ENCODE measurements at places on chromosomes 16 and 17.

- no peak for DNase-seq
These were observed 548 bp upstream of the DYNC1LI2 start for GRCh38 chr16:66751992-66752322.

DNA sequence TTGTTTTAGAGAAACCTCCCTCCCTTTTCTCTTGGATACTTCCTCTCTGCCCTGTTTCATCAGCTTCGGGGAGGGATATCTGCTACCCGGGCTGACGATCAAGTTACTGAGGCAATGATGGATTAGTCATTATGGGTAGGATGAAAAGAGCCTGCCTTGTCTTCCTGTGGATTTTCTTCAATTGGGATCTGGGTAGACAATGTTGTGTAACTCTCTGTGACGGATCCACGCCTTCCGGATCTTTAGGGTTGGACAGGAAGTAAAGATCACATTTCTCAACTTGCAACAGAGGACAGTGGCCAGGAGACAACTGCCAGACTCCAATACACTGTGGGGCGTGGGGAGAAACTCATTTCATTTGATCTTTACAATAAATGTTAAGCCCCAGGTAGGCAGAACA, 11.3 kb upstream of the CHST6 start:
- peak; percentile 96 for DNase-seq

DNA sequence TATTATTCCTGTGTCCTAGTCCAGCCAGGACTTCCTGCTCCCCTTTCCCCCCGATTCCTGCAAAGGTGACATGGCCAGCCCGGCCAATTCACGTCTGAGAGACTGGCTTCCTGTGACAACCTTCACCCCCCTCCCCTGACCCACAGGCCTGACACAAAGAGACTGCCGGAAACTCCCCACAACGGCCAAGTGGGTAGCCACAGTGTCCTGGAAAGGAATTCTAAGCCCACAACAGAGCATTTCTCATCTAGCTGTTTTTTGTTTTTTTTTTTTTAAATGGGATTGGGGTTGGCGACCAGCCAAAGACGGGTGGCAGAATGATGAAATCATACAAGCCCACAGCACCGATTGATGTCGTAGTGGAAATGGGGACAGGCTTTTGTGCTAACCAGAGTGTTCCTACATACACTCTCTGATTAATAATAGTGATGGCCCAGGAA, 2.8 kb upstream of the XAF1 start:
- DNase-seq = peak; percentile 95

DNA sequence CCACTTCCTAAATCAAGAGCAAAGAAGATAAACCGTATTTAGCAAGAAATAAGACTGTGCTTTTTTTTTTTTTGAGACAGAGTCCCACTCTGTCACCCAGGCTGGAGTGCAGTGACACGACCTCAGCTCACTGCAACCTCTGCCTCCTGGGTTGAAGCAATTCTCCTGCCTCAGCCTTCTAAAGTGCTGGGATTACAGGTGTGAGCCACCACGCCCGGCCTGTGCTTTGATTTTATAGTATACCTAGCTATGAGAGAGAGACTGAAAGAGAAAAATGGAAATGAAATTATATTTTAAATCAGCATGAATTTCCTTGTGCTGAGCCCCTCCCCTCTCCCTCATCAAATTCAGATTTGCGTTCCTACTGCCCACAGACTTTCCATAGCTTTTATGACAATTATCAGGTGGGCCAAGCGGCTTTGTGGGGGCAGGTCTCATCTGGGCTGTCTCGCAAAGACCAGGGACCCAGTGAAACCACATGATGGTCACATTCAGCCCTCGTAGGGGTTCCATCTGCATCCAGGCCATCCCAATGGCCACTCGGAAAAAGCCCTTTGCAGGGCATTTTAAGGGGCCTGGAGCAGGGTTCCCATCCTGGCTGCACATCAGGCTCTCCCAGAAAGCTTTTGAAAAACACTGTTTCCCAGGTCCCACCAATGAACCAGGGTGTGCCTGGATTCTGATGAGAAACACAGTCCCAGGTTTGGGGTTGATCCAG, 8.5 kb downstream of the CACNG1 start:
- no peak for DNase-seq

GRCh38 chr17:35238821-35239220, 4.1 kb upstream of the SLFN5 start:
- peak; percentile 31 for DNase-seq

DNA sequence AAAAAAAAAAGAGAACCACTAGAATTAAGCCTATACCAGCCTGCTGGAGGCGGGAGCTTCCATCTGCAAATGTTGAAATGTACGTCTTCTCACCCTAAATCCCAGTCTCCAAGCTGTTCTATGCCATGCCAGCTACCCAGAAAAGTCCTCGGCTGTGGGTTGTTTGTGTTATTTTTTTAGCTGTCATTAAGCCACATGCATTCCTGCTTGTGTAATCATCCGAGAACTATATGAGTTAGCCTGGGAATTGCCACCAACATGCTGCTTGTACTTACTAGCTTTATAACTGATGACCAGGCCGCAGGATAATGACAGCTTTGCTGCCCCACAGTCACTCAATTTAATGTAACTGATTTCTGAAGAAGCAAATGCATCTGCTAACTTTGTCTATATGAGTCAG, 313.9 kb upstream of the SALL1 start:
- DNase-seq = peak; percentile 18

DNA sequence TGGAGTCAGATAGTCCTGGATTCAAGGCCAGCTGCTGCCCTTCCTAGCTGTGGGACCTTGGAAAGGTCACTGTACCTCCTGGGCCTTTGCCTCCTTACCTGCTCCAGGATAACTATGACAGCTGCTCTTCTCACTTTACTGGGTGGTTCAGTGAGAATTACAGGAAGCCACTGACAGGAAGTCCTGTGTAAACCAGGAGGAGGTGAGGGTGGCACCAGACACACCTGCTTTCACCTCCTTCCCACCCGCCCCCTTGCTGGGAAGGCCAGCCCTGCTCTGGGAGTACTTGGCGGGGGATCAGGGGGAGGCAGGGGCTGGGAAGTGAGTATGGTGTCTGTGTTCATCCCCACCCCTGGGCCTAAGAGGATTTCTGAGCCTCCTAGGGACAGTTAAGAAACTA, 42.6 kb downstream of the CPNE2 start:
- no peak for DNase-seq

- DNase-seq = no peak
These were observed 23.6 kb downstream of the SDR42E1 start for GRCh38 chr16:81987706-81988105.

DNA sequence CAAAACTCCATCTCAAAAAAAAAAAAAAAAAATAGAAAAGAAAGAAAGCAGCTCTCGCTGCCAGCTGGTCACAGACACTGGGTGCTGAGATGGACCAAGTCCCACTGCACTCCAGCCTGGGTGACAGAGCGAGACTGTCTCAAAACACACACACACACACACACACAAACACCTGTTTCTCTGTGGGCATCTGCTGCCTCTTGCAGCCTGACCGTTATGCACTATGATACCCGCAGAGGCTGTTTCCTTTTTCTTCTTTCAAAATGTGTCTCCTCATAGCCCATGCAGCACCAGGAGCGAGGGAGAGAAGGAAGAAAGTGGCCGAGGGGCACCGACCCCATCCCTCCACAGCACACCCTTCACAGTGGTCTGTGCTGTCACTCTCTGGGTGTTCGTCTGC, 36.9 kb upstream of the KLHDC4 start:
- no peak for DNase-seq

DNA sequence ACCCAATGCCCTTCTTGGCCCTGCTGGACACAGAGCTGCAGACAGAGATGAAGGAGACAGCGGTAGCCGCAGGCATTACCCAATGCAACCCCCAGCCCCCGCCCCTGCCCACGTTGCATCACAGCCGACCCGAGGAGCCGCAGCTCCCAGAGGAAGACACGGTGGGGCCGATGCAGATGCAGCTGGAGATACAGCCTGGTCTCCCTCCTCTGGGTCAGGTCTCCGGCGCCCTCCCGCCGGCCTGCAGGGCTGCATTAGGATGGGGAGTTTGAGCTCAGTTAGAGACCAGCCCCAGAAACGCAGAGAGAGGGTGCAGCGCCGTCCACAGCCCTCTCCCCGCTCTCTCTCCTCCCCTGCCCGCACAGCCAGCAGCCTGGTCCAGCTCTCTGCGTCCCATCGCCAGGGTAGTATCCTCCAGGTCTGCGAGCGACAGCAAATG, 19.4 kb upstream of the UBE2I start:
- DNase-seq = no peak

DNA sequence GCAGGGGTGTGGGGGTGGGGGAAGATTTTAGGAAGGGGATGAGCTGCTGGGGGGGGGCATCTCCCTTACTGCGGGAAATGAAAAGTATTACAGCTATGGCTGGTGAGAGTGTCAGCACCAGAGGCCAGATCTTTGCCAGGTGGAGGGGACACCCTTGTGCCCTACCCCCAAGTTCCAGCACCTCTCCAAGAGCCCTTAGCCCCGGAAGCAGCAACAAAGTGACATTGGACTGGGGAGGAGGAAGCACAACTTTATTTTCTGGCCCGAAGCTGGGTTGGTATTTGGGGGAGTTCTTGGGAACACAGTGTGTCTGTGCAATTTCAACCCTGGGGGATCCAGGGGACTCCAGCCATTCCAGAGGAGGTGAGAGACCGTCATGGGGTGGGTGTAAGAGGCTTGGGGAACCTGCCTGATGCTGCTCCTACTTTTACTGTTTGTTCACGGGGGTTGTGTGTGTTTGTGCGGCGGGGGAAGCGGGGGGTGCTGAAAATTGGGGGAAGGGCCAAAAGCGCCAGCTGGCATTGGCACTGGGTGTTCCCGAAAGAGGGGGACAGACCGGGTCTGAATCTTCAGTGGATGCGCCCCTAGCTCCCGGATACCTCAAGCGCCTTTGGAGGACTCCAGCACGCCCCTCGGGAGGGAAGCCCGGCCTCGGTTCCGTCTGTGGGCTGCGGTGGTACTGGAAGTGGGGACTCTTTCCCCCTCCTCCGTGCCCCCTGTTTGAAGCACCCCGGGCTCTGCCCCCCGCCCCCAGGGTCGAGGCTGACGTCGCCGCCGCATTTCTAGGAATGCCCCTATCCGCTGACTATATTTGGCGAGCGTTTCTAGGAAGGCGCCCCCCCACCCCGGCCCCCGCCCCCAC, 230.3 kb downstream of the MRTFB start:
- no peak for DNase-seq

DNA sequence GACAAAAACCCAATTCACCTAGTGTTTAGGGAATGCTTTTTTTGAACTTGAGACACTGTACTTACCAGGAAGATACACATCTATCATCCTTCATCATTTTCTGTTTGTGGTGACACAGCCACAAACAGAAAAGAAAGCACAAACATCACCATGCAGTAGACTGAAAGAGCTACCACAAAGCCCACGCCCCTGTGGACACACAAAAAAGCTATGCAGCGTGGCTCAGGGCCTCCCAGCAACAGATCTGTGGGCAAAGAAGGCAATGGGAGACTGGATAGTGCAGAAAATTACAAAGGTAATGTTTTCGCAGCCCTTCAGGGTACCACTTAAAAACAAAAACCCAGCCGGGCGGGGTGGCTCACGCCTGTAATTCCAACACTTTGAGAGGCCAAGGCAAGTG, 9.6 kb downstream of the COTL1 start:
- no peak for DNase-seq

- DNase-seq = no peak
These were observed 13.3 kb downstream of the TSPOAP1 start for GRCh38 chr17:58315281-58315711.

- no peak for DNase-seq
These were observed 56.7 kb downstream of the TBX4 start for GRCh38 chr17:61508912-61509311.

- DNase-seq = no peak
These were observed 7.5 kb downstream of the FLOT2 start for GRCh38 chr17:28889996-28890395.

GRCh38 chr17:64382061-64382583, 8.5 kb downstream of the PECAM1 start:
- DNase-seq = no peak

DNA sequence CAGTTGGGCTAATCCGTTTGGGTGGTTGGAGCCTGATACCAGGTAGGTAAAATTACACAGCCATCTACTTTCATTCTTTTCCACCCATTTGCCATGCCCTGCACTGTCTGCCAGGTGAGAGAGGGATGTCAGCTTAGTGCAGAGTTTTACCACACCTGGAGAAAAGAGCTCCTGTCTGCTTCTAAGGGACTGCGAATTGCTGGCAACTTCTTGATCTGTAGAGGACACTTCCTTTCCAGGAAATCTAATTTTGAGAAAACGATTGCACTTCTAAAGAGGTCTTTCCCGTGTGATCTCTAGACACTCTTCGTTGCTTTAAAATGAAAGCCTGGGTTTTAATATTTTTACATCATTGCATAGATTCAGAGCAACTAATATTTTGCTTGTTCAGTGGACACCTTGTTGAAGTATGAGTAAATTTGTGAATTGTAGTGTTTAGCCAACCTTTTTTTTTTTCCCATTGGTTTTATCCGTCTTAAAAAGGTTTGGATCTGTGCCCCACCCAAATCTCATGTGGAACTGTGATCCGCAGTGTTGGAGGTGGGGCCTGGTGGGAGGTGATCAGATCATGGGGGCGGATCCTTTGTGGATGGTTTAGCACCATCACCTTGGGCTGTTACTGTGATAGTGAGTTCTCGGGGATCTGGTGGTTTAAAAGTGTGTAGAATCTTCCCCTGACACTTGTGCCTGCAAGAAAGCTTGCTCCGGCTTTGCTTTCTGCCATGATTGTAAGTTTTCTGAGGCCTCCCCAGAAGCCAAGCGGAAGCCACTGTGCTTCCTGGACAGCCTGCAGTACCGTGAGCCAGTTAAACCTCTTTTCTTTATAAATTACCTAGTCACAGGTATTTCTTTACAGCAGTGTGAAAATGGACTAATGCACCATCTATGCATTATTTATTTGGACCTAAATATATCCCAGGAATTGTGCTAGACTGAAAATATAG, 104.6 kb downstream of the PRKCA start:
- DNase-seq = no peak

GRCh38 chr17:5135726-5136579, 20.1 kb downstream of the USP6 start:
- DNase-seq = no peak

- peak; percentile 58 for DNase-seq
These were observed at the start of gene LDHD for GRCh38 chr16:75116081-75116910. Gene LDHD (minus strand): TSS chr16:75116780. CDS start chr16:75116720, 60 bp downstream.

DNA sequence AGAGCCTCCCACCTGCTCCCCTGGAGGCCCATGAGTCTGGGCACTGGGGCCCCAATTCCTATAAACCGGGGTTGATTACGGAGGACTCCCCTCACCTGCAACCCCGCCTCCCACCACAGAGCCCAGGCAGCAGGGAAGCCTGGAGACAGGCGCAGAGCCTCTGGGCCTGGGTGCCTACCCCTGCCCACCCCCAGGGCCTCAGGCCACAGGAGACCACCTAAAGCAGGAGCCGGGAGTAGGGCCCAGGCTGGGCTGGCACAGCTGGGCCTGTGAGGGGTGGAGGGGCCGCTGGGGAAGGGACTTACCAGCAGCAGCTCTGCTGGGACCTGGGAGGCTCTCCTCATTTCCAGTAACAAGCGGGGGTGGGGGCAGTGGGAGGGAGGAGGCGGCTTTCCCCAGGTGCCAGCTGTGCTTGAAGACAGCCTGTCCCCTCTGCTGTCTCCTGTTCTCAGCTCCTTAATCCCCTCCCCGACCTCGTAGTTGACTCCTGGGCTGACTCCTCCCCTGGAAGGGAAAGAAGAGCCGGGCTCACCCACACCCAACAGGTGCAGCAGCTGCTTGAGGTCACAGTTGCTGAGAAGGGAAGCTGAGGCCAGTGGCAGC, 46.8 kb downstream of the TMEM235 start:
- no peak for DNase-seq

All from fibroblast of pulmonary artery (primary cell).